ENCODE measurements at places on chromosomes 7 and 10.

DNA sequence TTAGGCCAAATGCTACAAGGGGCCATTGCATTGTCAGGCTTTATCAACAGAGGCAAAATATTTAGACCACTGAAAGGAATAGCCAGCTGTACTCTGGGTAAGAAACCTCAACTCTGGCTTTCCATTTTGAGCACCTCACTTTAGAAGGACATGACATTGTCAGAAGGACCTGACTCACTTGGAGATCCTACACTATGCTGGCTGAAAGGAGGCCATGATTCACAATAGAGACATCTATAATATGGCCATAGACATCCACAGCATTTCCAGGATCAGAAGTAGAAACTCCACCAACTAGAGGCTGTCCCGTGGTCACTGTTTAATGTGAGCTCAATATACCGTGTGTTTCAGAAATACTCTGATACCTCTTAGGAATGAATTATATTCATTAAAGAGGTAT, 140.9 kb downstream of the BTAF1 start:
- DNase-seq = no peak
- H3K27me3 ChIP-seq = no peaks in the 10 kb centered on the region
- no peaks in the 10 kb centered on the region for H3K4me1 ChIP-seq
- no peak overlapping the region for H3K27ac ChIP-seq
- H3K4me3 ChIP-seq = no peak overlapping the region

DNA sequence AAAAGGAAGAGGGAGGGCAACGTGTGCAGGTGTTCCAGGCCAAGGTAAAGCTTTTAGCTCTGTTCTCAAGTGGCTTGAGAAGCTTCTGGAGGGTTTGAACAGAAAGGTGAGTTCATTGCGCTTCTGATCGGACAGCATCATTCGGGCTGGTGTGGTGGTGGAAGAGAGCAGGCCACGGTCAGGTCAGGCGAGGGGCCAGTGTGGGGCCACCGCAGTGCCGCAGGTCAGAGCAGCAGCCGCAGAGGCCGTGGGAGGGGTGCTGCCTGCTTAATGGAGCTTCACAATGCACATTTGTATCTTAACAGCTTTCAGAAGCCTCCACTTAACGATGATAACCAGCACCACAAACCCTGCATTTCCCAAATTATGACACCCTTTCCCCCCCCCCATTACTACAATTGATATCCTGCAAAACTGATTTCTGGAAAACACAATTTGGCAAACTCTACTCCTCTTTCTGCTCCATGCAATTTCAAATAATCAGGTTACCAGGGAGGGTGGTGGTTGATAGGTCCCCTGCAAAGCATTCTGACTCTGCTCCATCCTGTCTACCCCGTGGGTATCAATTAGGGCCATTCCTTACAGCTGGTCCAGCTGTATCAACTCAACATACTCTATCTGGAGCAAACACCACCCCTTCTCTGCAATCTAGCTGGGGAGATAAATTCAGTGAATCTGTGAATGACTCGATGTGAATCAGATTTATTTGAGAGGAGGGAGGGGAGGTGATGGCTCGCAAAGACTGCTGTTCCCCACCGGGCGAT, 162.9 kb downstream of the ACTR3B start:
- DNase-seq = no peak
- H3K36me3 ChIP-seq = no peaks in the 10 kb centered on the region
- H3K4me1 ChIP-seq = no peaks in the 10 kb centered on the region
- H3K27ac ChIP-seq = no peak overlapping the region

DNA sequence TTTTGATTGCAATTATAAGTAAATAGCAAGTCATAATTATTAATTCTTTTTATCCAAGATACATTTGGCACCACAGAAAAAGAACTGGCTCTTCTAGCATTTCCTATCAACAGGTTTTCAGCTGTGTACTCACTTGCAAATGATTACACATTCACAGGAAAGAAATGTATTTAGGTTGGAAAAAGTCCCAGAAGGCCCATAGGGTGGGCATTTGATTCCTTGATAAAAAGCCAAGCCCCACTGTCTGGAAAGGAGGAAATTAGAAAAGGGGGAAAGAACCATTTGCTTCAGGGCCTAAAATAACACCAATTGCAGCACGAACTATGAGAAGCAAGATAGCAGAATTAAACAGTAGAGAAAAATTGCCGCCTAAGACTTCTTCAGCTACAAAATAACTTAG, 80.8 kb upstream of the COL1A2 start:
- H3K4me3 ChIP-seq = no peak overlapping the region
- no peaks in the 10 kb centered on the region for H3K4me1 ChIP-seq
- no peaks in the 10 kb centered on the region for H3K27me3 ChIP-seq
- no peak for DNase-seq
- no peak overlapping the region for H3K27ac ChIP-seq
- H3K36me3 ChIP-seq = no peaks in the 10 kb centered on the region

DNA sequence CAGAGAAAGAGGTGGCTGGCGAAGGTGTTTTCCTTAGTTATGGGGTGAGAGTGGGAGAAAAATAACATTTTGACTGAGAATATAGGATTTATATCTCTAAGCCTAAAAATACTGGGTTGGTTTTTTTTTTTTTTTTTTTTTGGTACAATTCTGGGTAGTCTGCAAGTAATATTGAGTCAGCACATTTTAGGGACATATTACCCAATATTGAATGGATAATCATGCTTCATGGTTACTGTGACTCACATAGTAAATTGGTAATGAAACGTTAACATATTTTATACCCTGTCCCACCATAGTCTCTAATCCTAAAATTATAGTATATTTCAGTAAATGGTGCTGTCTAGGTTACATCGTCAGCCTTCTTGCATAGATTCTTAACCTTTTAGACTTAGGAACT, 91.4 kb downstream of the TPST1 start:
- H3K27me3 ChIP-seq = no peaks in the 10 kb centered on the region
- no peak overlapping the region for H3K4me3 ChIP-seq
- DNase-seq = no peak
- H3K4me1 ChIP-seq = no peaks in the 10 kb centered on the region
- H3K27ac ChIP-seq = no peak overlapping the region

GRCh38 chr10:111784436-111784835, 399.1 kb downstream of the GPAM start:
- H3K27ac ChIP-seq = no peak overlapping the region
- H3K27me3 ChIP-seq = no peaks in the 10 kb centered on the region
- no peaks in the 10 kb centered on the region for H3K36me3 ChIP-seq

DNA sequence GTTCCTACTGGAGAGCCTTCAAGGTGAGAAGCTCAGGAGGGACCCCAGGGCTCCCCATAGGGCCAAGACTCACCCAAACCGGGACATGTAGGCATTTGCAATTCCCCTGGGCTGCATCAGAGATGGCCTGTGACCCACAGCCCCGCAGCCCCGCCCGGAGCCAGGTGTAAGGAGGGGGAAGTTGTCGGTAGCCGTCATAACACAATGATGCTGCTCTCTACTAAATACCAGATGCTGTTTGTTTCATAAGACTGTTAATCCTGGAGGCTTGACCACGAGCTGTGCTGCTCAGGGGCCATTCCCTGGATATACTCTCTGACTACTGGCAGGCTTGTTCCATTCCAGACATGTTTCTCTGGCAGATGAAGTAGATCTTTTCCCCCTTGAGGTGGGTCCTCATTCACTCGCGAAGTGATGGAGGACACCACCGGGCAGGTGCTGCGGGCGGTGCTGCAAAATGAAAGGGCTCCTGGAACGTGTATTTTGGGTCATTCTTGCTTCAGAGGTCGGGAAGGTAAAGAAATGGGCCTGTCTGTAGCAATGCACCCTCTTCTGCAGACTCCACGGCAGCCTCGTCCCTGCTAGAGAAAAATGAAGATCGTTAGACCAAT, 61.1 kb downstream of the MKI67 start:
- peaks cover 6% of the 10 kb centered on the region for H3K27me3 ChIP-seq
- peaks cover 6% of the 10 kb centered on the region for H3K36me3 ChIP-seq
- no peak overlapping the region for H3K27ac ChIP-seq
- peaks cover 22% of the 10 kb centered on the region for H3K4me1 ChIP-seq
- no peak overlapping the region for H3K4me3 ChIP-seq

GRCh38 chr10:34180749-34181148, 634.3 kb downstream of the PARD3 start:
- peaks cover 20% of the 10 kb centered on the region for H3K4me1 ChIP-seq
- H3K4me3 ChIP-seq = no peak overlapping the region
- H3K36me3 ChIP-seq = no peaks in the 10 kb centered on the region
- DNase-seq = no peak
- H3K27ac ChIP-seq = no peak overlapping the region
- no peaks in the 10 kb centered on the region for H3K27me3 ChIP-seq

DNA sequence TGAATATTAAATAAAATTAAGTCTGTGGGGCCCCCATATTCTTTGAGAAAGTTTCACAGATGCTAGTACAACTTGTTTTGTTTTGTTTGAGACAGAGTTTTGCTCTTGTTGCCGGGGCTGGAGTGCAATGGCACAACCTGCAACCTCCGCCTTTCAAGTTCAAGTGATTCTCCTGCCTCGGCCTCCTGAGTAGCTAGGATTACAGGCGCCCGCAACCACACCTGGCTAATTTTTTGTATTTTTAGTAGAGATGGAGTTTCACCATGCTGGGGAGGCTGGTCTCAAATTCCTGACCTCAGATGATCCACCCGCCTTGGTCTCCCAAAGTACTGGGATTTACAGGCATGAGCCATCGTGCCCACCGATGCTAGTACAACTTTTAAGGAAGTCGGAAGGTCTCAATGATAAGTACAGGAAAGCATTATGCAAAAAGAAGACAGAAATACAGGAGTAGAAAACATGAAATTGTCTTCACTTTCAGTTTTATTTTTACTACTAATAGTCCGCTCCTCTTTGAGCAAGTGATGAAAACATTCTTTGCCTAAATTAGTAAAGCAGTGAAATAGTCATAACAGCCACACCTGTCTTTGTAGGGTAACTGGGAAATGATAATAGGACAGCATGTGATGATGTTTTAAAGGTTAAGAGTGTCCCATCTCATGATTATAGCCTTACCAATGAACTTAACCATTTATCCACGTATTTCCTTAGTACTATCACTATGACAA, 147.5 kb downstream of the SEMA3D start:
- no peak overlapping the region for H3K27ac ChIP-seq
- DNase-seq = no peak
- no peaks in the 10 kb centered on the region for H3K36me3 ChIP-seq
- no peaks in the 10 kb centered on the region for H3K4me1 ChIP-seq
- no peak overlapping the region for H3K4me3 ChIP-seq

- no peaks in the 10 kb centered on the region for H3K27me3 ChIP-seq
- H3K27ac ChIP-seq = no peak overlapping the region
- no peaks in the 10 kb centered on the region for H3K36me3 ChIP-seq
- H3K4me3 ChIP-seq = no peak overlapping the region
- DNase-seq = no peak
Measured at GRCh38 chr7:130324306-130324943, 20.2 kb upstream of the CPA5 start.

GRCh38 chr7:98420966-98421612, 20.2 kb upstream of the BAIAP2L1 start:
- no peaks in the 10 kb centered on the region for H3K27me3 ChIP-seq
- DNase-seq = peak; percentile 58
- H3K4me1 ChIP-seq = no peaks in the 10 kb centered on the region
- H3K27ac ChIP-seq = no peak overlapping the region

GRCh38 chr10:14918964-14919363, 34.9 kb downstream of the DCLRE1C start:
- H3K27me3 ChIP-seq = no peaks in the 10 kb centered on the region
- no peak overlapping the region for H3K4me3 ChIP-seq
- DNase-seq = no peak

- no peak for DNase-seq
- no peaks in the 10 kb centered on the region for H3K27me3 ChIP-seq
- no peak overlapping the region for H3K4me3 ChIP-seq
- H3K36me3 ChIP-seq = no peaks in the 10 kb centered on the region
- H3K27ac ChIP-seq = no peak overlapping the region
Measured at GRCh38 chr10:50653142-50653541, 29.4 kb upstream of the SGMS1 start.

DNA sequence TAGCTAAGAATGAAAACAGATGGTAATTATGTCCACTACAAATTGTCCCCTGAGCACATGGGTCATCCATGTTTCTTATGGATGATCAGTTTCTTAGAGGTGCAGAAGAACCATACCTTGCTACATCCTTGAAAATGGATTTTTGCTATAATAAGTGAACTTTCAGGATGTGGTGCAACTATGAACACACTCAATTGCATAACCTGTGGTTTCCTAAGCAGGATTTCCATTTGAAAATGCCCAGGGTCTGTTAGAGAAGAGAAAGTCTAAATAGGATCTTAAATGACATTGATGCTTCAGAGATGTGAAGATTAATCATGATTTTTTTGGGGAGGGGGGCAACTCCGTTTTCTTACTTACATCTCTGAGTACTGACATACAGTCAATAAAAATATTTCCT, 39.6 kb upstream of the CACNB2 start:
- no peak overlapping the region for H3K4me3 ChIP-seq
- no peaks in the 10 kb centered on the region for H3K4me1 ChIP-seq
- no peaks in the 10 kb centered on the region for H3K27me3 ChIP-seq
- no peak overlapping the region for H3K27ac ChIP-seq
- H3K36me3 ChIP-seq = no peaks in the 10 kb centered on the region

- H3K4me1 ChIP-seq = no peaks in the 10 kb centered on the region
- no peaks in the 10 kb centered on the region for H3K36me3 ChIP-seq
- H3K27me3 ChIP-seq = no peaks in the 10 kb centered on the region
Measured at GRCh38 chr10:3364768-3365480, 192.3 kb upstream of the PITRM1 start.

DNA sequence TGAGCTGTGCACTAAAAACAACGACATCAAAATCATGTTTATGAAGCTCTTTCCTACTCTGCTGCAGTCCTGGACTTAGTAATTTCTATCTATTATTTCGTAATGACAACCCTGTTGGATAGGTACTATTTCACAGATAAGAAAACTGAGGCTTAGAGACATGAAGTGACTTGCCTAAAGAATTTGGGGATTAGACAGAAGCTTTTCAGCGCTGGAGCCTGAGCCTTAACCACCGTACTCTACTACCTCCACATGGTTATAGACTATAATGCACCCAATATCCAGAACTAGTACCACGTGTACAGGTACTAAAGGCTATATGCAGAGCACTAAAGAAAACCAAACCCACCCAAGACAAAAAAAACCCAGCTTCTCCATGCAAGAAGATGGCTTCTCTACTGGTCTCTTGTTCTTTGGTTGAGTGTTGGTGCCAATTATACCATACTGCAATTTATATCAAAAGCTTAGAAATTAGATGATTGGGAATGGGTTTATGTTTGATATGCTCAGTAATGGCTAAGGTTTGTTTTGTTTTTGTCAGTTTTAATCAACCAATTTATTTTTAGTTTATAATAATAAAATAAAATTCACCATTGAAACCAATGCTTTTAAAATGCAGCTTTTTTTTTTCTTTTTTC, 6.5 kb upstream of the SNX10 start:
- no peaks in the 10 kb centered on the region for H3K36me3 ChIP-seq
- peaks cover 3% of the 10 kb centered on the region for H3K27me3 ChIP-seq
- H3K4me3 ChIP-seq = no peak overlapping the region
- H3K4me1 ChIP-seq = no peaks in the 10 kb centered on the region

GRCh38 chr7:127911968-127912511, 119.2 kb downstream of the LRRC4 start:
- no peaks in the 10 kb centered on the region for H3K36me3 ChIP-seq
- no peaks in the 10 kb centered on the region for H3K4me1 ChIP-seq
- H3K27ac ChIP-seq = no peak overlapping the region
- DNase-seq = no peak
- H3K4me3 ChIP-seq = no peak overlapping the region
- no peaks in the 10 kb centered on the region for H3K27me3 ChIP-seq

GRCh38 chr7:37149051-37149772, 299.5 kb downstream of the ELMO1 start:
- H3K36me3 ChIP-seq = no peaks in the 10 kb centered on the region
- H3K27ac ChIP-seq = no peak overlapping the region
- H3K4me1 ChIP-seq = peaks cover 3% of the 10 kb centered on the region
- no peak for DNase-seq
- no peak overlapping the region for H3K4me3 ChIP-seq

GRCh38 chr7:48046458-48046857, 11.1 kb downstream of the C7orf57 start:
- no peak overlapping the region for H3K27ac ChIP-seq
- no peaks in the 10 kb centered on the region for H3K4me1 ChIP-seq
- no peaks in the 10 kb centered on the region for H3K36me3 ChIP-seq
- DNase-seq = no peak
- H3K4me3 ChIP-seq = no peak overlapping the region

All from neuronal stem cell (in vitro differentiated cells).